ENCODE measurements at places on chromosomes 4 and X.

- no peak for DNase-seq
Observed at GRCh38 chr4:6770581-6771228, 11.8 kb upstream of the KIAA0232 start.

DNA sequence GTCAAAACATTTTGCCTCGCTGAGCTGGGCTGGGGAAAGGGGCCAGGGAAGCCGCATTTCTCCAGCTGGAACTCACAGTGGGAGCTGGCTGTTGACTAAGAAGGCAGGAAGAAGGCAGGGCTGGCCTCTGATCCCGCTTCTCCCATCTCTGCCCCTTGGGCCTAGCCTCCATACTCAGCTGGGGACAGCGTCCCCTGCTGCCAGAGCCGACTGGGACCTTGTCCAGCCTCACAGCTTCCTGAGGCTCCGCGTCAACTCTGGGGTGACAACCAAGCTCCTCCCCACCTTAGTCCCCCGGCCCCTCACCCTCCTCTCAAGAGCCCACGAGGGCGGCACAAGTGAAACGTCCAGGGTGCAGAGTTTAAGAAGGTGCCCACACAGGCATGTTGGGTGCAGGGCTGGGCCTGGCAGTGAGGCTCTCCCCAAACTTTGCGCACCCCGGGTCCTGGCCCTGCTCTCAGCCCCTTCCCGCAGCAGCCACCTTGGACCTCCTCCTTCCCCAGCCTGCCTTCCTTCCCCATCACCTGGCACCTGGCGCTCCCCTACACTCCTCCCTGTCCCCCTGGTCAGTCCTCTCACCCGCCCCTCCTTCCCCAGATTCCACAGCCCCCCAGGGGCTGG lies 100.8 kb downstream of the PSAPL1 start:
- DNase-seq = no peak

- peak; percentile 67 for DNase-seq
Observed at GRCh38 chrX:13223868-13224567, 95.8 kb downstream of the ATXN3L start.

DNA sequence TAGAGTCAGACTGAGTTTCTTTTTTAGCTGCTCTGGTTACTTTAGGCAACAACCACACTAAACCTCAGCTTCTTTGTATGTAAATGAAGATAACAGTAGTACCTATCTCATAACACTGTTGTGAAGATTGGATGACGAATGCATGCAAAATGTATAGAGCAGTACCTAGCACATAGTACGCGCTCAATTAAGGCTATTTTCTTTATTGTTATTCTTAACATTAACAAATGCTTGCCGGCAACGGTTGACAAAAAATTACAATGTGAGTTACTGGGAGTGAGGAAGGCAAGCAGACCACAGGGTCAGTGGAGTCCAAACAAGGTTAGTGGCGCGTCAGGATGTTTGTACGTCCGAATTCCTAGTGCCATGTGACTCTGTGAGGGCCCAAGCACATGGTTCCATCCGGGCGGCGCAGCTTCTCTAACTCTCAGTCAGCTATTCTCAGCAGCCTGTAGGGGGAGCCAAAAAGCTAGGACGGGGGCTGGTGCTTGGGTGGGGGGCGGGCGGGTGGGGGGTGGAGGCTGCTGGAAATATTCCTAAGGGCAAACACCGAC lies 821 bp upstream of the NALF2 start:
- DNase-seq = no peak

GRCh38 chrX:13552892-13553291 lies 16.5 kb upstream of the EGFL6 start:
- DNase-seq = no peak

DNA sequence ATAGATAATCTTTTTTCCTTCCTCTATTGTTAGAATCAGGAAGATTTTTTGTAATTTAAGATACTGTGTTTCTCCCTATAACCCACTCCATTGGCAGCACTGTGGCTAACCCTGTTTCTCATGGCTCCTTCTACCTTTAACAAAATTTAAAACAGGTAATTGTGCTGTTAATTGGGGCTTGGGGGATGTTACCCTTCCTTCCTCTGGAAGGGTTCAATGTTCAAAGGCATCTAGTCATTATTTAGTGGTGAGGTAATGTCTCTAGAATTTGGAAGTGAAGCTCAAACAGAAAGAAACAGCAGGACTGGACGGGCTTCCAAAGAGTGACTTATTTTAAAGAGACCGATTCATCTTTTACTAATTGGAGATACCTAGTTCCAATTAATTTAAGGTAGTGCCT lies 166.4 kb downstream of the TRIML1 start:
- no peak for DNase-seq

DNA sequence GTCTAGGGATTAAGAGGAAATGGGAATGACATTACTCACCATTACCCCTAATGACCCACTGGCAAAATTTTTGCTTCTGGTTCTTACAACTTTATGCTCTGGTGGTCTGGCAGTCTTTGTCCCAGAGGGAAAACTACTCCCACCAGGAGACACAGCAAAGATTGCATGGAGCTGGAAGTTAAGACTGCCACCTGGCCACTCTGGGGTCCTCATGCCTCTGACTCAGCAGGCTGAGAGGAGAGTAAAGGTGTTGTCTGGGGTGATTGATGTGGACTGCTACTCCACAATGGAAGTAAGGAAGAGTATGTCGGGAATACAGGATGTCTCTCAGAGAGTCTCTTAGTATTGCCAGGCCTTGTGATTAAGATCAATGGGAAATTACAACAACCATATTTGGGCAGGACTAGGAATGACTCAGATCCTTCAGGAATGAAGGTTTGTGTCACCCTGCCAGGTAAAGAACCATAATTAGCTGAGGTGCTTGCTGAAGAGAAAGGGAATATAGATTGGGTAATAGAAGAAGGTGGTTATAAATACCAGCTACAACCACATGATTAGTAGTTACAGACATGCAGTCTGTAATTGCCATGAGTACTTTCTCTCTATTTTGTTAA lies 215.5 kb downstream of the GPAT3 start:
- no peak for DNase-seq

GRCh38 chr4:173912384-173912783 lies 371.1 kb downstream of the FBXO8 start:
- no peak for DNase-seq

- DNase-seq = no peak
Observed at GRCh38 chr4:3656416-3657356, 109.5 kb upstream of the ADRA2C start.

GRCh38 chrX:45527834-45528233 lies 327.2 kb upstream of the DIPK2B start:
- DNase-seq = no peak

- DNase-seq = no peak
Observed at GRCh38 chrX:7071390-7071789, 76.1 kb upstream of the STS start.

GRCh38 chr4:105509714-105510113 lies 35.9 kb upstream of the PPA2 start:
- DNase-seq = no peak

GRCh38 chrX:1170243-1170642 lies 42.2 kb downstream of the CRLF2 start:
- no peak for DNase-seq

DNA sequence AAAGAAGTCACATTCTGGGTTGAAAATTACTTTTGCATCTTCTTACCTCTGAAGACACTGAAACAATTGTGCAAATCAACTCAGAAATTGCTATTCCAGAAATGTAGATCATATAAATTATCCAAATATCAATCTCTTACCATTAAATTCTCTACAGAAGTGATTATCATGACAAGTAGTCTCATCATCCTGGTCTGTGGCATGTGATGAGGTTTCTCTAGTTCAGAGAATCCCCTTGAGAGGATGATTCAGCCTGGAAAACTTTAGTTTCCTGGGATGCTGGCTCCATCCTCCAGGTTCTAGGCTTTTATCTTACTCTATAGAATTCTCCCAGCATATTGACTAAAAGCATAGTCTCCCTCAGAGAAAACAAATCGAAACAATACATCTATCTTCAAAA lies 76.2 kb upstream of the S100G start:
- DNase-seq = no peak

GRCh38 chrX:154308108-154308946 lies 12.7 kb downstream of the TKTL1 start:
- peak; percentile 72 for DNase-seq

DNA sequence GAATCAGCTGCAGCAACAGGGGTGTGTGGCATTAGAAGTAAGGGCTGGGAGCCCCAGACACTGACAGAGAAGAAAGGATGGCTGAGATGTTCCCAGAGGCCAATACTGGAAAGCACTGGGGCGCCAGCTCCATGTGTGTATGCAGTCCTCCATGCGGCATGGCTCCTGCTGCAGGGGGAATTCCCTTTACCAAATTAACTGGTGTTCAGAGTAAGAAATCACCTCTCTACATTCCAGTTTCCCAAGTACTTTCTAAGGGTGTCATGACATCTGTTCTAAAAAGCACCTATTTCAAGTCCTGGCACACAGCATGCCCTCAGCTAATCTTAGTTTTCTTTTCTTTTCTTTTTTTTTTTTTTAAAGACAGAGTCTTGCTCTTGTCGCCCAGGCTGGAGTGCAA lies 98.0 kb downstream of the MAML3 start:
- no peak for DNase-seq

DNA sequence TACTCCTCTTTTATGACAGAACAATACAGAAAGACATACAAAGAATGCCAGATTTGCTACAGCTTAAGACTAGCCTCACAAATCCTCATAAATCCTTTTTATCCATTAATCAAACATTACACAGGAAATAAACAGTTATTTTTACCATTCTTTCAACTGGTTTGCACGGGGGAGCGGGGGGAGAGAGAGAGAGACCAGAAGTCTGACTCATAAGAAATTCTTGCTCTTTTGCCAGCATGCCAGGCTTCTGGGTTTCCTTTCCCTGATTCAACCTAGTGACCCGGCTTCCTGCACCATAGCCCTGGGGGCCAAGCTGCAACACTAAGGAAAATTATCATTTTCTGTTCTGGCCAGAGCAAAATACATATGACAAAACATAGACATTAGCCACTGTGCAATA lies 6.8 kb upstream of the RRAGB start:
- no peak for DNase-seq

GRCh38 chr4:3263876-3264193 lies 14.9 kb downstream of the MSANTD1 start:
- no peak for DNase-seq

All from T-helper 2 cell (primary cell).